Erythroblast (primary cell): ENCODE measurements at places on chromosomes 2 and 18.

DNA sequence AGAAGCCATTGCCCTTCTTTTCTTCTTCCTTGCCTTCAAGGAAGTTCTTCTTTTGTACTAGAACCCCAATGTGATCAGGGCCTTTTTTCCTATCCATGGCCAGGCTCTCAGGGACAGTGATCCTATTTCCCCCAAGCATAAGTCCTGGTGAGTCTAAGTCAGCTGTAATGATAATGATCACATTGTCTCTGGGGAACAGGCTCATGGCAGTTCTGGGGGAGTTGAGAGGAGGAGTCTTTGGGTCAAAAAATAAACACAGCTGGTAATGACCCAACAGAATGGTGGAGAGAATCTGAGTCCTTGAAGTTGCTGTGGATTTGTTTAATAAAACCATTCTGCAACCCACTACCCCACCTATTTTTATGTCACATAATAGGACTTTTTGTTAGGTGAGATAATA is 96.6 kb downstream of the SOCS6 start:
- DNase-seq, result no peak

DNA sequence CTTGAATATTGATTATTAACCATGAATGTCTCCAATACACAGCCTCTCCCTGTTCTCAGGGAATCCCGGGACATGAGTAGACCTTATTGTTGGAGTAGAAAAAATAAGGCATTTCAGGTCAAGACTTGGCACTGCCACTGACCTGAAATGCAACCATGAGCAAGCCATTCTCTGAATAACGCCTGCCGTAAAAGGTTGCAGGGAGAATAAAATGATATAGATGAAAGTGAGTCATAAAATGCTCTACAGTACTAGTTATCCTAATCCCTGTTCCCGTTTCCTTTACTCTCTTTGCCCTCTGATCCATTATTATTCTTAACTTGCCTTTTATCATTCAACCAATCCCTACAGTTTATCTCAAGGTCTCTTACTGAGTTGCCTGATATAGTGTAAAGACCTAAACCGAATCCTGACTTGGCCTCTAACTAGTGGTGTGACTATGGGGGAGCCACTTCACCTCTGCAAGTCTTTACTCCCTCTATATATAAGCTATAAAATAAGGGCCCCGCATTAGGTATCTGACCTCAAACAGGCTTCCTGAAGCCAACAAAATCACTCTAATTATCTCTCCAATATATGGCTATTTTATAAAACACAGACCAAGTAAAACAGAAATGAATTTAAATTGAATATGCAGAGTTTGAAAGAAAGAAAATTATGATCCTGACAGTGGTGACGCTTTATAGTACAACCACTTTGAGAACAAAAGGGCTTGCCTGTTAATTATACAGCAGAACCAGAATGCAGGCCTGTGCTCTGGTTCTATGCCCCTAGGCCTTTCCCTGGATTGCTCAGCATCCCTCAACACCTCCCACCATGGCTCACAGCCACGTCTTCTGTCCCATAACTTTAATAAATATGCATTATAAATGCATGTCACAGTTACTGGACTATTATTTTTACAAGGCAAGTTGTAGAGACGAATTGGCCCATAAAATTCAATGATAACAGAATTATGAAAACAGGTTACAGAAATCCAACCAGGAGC is 183.1 kb downstream of the STK39 start:
- DNase-seq, result no peak

- no peak for DNase-seq
These were observed 73.5 kb downstream of the GALNT3 start for GRCh38 chr2:165720511-165720910.

DNA sequence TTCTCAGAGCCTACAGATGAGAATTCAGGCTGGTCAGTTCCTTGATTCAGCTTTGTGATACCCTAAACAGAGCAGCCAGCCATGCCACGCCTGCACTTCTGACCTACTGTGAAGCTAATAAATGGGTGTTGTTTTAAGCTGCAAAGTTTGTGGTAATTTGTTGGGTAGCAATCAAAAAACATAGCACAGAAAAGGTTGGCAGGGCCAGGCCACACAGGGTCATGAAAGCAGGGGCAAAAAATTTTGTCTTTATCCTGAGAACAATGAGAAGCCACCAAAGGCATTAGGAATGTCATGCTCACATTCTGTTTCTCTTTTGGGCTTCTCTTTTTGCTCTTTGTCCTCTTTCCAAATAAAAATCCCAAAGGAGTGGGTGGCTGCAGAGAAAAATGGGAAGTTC is 385.9 kb downstream of the TXNL1 start:
- DNase-seq, result no peak

- DNase-seq, result peak; percentile 53
These were observed 1.9 kb downstream of the MCFD2 start for GRCh38 chr2:46913471-46914381.

DNA sequence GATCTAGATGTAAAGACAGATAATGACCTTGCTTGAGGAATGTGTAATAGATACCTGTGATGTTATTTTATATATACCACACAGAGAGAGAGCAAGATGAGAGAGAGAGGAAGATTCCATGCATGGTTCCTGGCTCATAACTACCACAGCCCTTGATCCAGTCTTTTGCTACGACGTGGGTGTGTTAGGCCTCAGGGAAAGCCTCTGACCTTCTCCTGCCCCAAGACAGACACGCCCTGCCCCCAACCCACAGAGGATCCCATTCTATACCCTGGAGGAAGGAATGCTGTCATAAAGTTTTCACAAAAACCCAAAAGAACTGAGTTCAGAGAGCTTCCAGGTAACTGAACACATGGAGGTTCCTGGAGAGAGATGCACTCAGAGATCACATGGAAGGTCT is 193.1 kb downstream of the ZEB2 start:
- no peak for DNase-seq

GRCh38 chr2:19818039-19818438 is 83.7 kb downstream of the TTC32 start:
- DNase-seq, result no peak

- DNase-seq, result peak; percentile 24
These were observed 150.4 kb downstream of the ZFP36L2 start for GRCh38 chr2:43075811-43076585.

GRCh38 chr2:170298115-170298514 is 120.2 kb downstream of the MYO3B start:
- no peak for DNase-seq

GRCh38 chr2:234025466-234025865 is 25.0 kb upstream of the SPP2 start:
- DNase-seq, result no peak

DNA sequence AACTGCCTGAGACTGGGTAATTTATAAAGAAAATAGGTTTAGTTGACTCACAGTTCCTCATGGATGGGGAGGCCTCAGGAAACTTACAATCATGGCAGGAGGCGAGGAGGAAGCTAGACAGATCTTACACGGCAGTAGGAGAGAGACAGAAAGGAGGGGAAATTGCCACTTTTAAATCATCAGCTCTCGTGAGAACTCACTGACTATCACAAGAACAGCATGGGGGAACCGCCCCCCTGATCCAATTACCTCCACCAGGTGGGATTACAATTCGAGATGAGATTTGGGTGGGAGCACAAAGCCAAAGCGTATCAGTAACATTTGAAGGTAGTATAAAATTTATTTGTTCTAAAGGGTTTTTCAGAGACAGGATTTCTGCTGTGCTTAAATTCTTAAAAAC is 5.4 kb downstream of the GALM start:
- no peak for DNase-seq

DNA sequence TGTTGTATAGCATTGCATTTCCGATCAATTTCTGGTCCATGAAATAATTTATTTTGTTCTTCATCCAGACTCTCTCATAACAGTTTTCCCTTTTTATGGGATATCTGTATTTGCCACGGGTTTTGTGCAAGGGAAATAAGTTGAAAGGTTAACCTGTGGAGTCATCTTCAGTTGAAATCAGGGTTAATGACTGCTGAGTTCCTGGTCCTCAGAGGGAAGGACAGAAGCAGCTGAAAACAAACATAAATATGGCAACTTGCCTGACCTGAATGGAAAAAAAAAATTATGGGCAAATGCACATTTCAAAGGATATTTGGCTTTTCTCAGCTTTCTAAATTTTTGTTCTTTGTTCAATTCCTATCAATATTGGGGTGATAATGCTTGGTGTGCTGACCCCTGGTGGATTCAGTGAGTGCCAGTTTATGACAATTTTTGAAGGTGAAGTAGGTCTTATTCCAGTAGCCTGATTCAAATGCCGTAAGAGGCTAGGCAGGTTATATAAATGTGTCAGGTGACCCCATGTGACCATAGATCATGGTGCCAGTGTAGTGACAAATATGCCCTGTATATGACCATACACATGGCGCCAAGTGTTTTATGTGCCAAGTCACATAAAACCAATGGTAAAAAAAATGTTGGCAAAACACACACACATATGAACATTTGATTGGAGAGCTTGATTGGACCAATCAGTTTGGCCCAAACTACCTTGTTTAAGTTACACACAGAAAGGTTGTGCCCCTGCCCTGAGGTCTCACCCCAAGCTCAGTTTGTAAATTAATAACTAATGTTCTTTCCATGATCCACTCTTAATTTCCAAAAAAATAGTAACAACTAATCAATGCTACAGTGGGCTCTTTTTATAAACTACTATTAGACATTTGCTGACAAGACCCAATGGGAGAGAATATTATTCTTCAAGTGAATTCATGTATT is 47.6 kb upstream of the FAM124B start:
- DNase-seq, result peak; percentile 49

- DNase-seq, result no peak
These were observed at the start of gene SKOR2 for GRCh38 chr18:47251289-47252120. Gene SKOR2 (minus strand): TSS chr18:47251660. CDS start chr18:47249183, 2,477 bp downstream.

GRCh38 chr2:61432990-61433389 is 37.9 kb downstream of the USP34 start:
- DNase-seq, result no peak
